Adipocyte (in vitro differentiated cells): ENCODE measurements at places on chromosomes 13 and 19.

DNA sequence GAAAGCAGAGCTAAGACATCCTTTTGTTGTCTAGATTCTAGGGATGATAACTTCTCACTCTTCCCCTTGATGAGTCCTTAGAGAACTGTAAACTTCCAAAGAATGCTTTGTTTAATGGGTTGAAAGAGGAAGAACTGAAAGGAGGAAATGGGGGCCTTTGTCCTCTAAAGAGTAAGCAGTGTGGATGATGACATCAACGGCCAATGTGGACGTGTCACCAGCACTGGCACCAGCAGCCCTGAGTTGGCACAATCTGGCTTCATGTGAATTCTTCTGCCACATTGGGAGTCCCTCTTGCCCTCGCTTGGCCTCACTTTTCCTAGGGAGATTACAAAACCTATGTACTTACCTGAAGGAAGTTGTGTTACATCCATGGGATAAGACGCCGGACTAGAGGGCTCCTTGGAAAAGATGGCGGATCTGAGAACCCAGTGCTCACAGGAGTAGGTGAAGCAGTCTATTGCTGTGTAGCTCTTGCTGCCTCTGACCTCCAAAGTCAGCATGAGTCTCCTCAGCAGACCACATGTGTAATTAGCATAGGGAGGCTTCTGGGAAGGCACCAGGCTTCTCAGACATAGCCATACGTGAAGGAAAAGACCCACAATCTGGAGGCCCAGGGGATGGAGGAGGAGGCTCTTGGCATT, 62.8 kb downstream of the RGCC start:
- DNase-seq: no peak

- DNase-seq: no peak
Measured at GRCh38 chr13:50406831-50407230, 391.6 kb downstream of the KCNRG start.

DNA sequence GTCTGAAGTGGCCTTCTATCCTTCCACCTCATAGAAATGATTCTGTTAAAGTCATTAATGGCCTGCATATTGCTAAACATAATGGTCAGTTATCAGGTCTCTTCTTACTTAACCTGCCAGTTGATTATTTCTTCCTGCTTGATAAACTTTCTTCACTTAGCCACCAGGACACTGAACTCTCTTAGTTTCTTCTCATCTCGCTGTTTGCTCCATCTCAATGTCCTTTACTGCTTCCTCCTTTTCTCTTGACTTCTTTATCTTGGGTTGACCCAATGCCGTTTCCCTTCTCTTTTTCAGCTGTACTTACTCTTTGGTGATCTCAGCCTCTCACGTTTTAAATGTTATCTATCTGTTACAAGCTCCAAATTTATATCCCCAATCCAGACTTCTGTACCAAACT, 17.1 kb upstream of the CLC start:
- no peak for DNase-seq

DNA sequence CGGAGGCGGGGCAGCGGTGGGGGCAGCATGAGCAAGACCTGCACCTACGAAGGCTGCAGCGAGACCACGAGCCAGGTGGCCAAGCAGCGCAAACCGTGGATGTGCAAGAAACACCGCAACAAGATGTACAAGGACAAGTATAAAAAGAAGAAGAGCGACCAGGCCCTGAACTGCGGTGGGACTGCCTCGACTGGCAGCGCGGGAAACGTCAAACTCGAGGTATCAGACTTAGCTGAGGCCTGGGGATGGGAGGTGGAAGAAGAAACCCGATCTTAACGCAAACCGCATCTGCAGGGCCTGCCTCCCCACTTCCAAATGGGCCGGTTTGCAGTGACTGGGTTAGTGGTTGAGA, 693 bp downstream of the RFXAP start:
- DNase-seq: peak; percentile 55

DNA sequence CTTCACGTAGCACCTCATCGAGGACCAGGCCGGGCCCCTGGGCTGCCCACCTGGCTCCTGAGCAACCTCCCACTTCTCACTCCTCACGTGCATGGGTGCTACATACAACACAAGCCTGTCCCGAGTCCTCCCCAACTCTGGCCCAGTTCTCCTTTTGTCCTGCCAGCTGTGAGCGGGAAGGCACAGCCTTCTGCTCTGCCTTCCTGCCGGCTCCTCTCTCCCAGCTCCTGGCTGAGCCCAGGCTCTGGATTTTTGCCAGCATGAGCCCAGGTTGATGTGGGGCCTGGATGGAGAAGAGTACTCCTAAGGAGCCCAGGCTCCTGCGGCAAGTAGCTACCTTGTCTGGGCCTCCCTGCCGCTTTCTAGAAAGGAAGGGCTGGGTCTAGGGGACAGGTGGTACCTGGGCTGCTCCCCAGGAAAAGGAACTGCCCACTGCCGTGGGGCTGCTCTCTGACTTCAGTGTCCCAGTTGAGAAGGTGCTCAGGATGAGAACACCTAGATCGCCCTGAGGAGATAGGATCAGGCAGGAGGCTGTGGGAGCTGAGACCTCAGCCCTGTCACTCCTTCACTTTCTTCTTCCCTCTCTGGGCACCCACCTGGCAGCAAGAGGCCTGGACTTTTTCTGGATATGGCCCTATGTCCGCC, 23.6 kb downstream of the LYL1 start:
- DNase-seq: no peak

- no peak for DNase-seq
Measured at GRCh38 chr19:28730791-28731512, 482.0 kb downstream of the UQCRFS1 start.

DNA sequence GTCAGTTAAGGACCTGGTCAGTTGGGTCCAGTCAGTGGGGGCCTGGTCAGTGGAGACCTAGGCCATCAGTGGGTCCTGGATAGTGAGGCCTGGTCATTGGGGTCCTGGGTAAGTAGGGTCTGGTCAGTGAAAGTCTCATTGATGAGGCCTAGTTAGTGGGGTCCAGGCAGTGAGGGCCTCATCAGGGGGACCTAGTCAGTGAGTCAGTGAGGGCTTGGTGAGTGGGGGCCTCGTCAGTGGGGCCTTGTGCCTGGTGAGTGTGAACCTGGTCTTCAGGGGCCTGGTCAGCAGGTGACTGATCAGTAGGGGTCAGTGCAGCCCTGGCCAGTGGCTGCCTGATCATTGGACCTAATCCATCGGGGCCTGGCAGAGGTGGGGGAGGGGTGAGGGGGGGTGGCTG, 42.6 kb upstream of the TPM4 start:
- DNase-seq: no peak

DNA sequence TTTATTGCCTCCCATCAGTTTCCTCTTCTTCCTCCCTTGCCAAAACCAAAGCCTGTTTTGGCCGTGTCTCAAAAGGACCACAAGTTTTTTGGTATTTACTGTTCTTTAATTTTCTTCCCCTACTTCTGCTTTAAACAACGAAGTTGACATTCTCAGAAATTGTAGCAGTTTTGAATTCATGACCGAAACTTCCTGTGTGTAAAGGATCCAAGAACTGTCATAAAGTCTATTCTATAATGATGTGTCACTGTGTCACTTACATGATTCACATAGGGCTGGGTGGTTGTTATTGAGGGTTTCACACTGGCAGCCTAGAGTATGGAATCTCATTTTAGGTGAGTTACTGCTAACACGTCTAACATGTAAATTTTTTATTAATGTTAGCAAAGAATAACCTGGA, 741.0 kb upstream of the KLHL1 start:
- DNase-seq: no peak

DNA sequence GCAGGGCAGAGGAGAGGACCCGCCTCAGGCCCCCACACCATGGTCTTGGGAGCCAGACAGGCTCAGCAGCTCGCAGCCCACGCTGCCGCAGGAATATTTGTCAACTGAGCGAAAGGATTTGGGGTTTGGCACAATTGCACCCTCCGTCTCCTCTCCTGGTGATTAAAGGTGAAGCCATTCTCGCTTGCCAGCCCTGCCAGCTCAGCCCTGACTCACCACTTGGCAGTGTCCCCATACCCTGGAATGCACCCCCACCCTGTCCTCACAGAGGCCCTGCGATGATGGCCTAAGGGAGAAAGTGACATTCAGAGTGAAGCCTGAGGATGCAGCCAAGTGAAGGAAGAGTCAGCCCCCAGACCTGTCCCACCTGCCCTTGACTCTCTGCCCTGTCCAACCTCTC, 18.8 kb downstream of the CYTH2 start:
- peak; percentile 91 for DNase-seq

DNA sequence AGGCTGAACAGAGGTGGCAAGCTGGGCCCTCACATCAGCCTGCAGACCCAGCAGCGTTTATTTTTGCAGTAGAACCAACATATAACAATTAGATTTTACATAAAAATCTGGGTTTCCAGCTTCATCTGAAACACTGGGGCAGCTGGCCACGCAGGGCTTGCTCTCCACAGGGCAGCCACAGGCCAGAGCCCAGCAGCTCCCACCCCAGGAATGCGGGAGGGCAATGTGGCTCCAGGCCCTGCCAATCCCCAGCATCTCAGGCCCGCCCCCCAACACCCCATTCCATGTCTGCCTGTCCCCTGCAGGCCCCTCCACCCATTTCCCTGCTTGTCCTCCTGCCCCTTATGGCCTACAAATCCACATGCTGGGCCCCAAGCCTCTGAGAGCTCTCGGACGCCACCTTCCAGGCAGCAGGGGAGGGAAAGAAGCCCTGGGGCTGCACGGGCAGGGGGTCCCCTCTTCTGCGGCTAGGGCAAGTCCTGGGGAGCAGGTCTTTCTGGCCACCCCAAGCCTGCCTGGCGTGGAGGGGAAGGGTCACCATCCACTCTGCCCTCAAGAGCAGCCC, 15.0 kb upstream of the VSTM2B start:
- DNase-seq: no peak

DNA sequence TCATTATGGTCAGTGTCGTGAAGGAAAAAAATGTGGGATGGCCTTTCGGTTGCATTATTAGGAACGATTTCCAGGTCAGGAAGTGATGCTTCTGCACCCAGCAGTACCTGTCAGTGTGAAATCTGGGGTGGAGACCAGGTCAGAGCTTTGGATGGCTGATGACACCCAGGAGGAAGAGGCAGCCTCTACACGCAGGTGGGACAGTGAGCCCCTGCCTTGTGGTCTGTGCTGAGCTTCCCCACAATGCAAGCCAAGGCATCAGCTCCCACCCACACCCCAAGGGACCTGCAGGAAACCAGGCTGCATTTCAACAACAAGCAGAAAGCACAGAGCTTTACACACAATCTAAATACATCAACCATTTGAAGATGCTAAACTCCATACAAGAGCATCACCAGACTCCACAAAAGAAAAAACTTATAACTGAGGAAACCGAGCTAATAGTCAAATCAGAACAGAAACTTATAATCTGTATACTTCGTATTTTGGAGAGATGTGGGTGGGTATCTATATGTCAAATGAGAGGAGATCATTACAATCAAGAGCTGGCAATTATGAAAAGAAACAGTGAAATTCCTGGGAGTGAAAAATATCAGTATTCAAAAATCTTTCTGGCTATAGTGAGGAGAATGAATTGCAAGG, 130.1 kb downstream of the ZDHHC20 start:
- DNase-seq: no peak

GRCh38 chr13:28204690-28205443, 66.5 kb downstream of the PAN3 start:
- DNase-seq: no peak

- peak; percentile 82 for DNase-seq
Measured at GRCh38 chr13:93900731-93901130, 578.8 kb downstream of the DCT start.

GRCh38 chr19:12782174-12782423, 6.7 kb upstream of the HOOK2 start:
- no peak for DNase-seq

GRCh38 chr19:35429698-35430408, 18.2 kb upstream of the FFAR2 start:
- no peak for DNase-seq

DNA sequence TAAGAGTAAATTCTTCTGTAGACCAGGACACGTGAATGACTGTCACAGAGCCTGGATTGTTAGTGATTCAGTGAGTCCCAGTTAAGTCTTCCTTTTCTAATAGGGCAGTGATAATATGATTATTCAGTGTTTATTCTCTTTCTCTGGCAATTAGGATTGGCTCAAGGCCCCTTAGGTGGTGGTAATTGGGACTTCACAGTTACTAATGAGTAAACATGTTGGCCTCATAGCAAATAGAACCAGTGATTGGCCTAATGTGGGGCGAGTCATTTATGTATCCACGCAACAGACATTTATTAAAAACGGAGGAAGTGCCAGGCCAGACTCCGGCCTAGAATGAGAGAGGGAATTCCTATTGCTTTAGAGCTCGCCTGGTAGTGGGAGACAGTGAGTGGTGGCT, 72.4 kb downstream of the SHISA2 start:
- no peak for DNase-seq

GRCh38 chr19:19379527-19379926, 25.9 kb upstream of the GATAD2A start:
- DNase-seq: no peak

GRCh38 chr19:43664018-43664417, 6.0 kb downstream of the PLAUR start:
- no peak for DNase-seq

DNA sequence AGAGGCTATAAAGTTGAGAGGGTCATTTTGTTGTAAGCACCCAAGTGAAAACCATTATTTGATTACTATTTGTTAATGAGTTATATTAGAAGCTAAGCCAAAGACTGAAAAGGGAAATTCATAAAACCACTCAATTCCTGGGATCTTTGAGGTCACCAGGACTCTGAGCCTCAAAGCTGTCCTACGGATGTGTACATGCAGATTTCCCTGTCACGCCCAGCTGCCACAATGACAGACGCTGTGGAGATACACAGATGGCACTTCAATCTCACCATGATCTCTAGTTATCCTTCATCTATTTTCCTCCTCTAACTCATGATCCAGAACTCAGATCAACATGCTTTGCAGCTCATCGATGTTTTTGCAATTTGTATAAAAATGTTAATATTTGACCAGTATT, 403.5 kb upstream of the MIR17HG start:
- no peak for DNase-seq

DNA sequence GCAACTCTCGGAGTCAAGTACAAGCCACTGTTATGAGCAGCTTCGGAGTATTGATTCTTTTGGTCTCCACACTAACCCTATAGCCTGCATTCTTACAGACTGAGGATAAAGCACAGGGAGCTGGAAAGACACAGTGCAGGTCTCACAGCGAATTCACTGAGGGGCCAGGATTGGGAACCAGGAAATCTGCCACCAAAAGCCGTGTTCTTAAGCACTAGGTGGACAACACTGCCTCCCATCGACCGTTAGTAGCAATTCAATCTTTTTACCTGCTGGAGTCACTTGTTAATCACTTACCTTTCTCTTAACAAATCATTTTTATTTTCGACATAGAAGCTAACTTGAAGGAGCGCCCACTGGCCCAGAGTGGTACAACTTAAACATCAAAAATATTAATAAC, 6.3 kb downstream of the PMIS2 start:
- DNase-seq: peak; percentile 45

DNA sequence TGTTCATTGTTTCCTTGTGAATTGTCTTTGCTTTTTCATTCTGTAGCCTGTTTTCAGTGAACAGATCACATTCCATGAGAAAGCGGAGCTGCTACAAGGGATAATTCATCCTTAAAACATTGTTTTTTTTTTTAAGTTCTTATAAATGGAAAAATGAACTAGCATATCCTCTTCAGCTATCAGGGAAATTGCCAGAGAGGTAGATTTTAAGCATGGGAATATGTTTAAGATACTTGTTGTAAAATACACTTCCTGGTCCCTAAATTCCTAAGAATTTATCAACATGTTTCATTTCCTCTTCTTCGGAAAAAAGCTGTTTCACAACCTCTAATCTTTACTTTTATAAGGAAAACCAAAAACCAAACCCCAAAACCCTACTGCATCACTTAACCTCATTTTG, 238.0 kb downstream of the POSTN start:
- DNase-seq: peak; percentile 36

GRCh38 chr13:111265701-111266035, 54.8 kb upstream of the TEX29 start:
- no peak for DNase-seq

GRCh38 chr19:49847731-49848696, 2.9 kb upstream of the PTOV1 start:
- peak; percentile 68 for DNase-seq
